ENCODE measurements at places on chromosomes 13 and 19.

DNA sequence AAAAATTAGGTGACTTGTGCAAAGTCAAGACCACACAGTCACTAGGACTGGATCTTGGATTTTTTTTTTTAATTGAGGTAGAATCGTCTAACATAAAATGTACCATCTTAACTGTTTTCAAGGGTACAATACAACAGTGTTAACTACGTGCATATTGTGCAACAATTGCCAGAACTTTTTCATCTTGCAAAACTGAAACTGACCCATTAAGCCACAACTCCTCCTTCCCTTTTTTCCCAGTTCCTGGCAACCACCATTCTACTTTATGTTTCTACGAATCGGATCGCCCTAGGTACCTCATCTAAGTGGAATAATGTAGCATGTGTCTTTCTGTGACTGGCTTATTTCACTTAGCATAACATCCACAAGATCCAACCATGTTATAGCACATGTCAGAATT lies 37.5 kb upstream of the POMP start:
- DNase-seq: no peak

DNA sequence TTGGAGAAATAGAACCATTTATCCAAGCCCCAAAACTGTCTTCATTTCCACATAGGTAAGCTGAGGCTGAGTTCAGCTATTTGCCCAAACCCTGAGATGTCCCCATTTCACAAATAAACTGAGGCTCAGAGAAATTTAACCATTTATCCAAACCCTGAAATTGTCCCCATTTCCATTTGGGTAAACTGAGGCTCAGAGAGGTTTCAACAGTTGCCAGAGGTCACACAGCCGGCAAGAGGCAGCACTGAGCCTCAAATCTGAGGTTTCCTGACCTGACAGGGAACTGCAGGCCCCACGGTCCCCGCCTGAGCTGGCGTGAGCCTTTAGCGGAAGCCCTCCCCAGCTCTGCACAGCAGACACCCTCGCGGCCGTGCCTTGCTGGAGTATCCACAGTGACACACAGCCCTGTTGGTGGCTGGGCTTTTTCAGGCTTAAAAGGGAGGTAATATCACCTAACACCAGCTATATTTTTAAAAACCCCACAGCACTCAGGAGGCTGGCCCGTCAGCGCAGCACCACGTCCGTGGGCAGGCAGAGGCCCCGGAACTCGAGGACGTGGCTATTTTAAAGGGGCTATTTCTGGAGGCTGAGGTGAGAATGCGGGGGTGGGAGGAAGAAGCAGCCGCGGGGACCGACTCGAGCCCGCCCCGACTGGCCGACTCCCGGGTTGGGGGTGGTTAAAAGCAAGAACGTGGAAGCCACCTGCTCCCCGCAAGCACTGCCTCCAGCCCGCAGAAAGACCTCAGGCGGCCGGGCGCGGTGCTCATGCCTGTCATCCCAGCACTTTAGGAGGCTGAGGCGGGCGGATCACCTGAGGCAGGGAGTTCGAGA lies 18.5 kb downstream of the PTPRS start:
- no peak for DNase-seq

GRCh38 chr19:46480415-46480814 lies 9.1 kb upstream of the PNMA8A start:
- DNase-seq: no peak

DNA sequence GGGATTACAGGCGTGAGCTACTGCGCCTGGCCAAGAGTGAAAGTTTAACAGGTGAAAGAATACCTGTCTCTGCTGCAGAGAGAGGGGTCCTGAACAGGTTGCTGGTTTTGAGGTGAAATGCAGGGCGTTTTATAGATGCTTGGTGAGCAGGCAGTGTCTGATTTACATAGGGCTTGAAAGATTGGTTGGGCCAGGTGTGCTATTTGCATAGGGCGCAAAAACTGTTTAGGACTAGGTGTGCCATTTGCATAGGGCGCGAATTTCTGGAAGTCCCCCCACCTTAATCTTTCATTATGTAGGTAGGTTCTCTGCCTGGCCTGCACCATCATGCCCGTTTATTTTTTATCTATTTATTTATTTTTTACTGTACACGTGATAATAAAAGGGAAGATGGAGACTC lies 4.5 kb upstream of the NDUFB7 start:
- no peak for DNase-seq

- DNase-seq: no peak
These were observed 4.6 kb upstream of the EPS8L1 start for GRCh38 chr19:55071129-55071502.

DNA sequence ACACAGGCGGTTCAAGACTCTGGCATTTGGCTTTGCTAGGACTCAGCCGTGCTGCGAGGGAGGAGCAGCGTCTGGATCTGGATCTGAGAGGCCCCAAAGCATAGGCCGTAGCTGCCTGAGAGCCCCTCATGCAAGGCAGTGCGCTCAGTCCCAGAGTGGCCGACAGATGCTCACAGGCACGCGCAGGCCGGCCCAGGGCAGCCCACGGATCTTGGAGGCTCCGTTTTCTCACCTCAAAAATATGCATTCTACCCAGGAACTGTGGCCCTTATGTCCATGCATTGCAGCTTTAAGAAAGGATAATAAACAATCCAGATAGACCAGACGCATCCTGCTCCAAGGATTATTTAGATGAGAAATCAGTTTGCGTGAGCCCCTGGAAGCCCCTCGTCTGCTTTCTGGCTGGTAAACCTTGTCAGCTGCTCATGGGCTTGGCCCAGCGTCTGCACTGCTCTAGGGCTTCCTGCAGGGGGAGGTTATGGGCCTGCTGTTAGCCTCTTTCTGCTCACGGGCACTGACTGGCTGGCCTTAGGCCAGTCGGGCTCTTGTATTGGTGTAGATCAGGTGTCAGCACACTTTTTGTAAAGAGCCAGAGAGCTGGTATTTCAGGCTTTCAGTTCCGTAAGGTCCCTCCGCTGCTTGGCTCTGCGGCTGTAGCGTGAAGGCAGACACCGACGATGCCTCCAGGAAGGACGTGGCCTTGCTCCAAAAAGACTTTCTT lies 24.2 kb downstream of the TEX29 start:
- peak; percentile 57 for DNase-seq

- DNase-seq: peak; percentile 14
These were observed 10.0 kb downstream of the SYMPK start for GRCh38 chr19:45852983-45853382.

DNA sequence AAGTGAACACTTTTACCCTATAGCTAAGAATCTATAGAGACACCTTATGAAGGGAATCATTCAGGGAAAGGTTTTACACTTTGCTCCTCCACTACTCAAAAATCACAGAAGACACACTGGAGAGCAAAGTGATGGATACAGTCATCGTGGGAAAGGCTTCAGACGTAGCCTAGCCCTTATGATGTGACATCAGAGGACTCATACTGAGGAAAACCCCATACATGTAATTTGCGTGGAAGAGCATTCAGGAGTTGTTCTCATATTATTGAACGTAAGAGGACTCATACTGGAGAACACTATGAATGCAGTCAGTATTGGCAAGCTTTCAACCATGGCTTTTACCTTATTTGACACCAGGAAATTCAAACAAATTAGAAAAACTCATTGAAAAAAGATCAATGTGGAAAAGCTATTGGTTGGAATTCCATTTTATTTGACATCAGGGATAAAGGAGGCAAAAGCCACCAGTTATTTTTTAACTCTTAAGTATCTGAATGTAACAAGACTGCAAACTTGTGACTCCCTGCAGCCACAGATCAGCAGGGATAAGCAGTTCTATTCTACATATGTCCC lies 16.1 kb upstream of the ZNF274 start:
- no peak for DNase-seq

- DNase-seq: no peak
These were observed 86.3 kb downstream of the URI1 start for GRCh38 chr19:30028118-30028991.

- no peak for DNase-seq
These were observed 41.1 kb upstream of the MAP3K10 start for GRCh38 chr19:40150170-40150569.

DNA sequence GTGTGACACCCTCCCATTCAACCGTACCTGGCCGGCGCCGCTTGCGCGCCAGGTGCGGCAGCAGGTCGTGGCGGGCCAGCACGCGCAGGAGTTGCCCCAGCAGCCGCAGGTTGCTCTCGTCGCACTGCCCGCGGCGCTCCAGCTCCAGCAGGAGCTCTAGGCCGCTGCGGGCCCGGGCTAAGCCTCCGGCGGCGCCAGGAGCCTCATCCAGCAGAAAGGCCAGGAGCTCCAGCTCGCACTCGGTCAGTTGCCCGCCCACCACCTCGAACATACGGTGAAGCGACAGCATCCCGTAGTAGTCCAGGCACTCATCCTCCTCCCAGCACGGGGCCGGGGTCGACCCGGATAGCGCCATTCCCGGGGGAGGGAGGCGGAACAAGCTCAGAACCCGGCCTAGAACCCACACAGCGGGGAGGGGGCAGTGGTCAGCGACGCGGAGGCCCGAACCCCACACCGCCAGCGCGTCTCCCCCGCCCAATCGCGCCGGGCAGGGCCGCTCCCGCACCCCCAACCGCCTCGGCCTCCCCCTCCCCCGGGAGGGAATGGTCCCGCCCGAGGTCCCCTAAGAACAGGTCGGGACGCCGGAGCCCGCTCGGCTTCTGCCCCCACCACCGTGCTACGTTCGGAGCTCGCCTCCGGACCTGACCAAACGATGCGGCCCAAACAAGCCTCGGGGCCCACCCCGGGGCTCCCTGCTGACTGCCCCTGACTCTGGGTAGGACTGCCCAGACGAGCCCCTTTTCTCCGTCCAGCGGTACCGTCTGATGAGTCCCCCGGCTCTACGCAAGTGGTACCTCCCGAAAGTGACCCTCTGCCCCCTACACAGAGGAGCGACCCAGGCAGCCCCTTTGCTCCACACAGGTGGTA lies 591 bp downstream of the DEDD2 start:
- no peak for DNase-seq

DNA sequence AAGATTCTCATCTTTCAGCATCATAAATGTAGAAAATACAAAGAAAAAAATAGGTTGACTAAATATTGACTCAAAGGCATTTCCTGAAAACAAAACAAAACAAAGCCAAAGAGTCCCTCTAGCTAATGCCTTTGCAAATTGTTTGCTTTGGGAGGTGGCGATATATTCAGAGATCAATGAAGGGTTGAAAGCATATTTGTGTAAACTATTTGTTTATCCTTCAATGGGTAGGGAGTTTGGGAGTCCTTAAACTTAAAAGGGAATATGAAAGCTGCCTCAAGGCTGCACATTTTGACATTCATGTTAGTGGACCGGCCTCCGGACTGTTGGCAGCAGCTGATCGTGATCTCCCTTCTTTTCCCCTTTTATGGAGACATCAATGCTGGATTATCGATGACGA lies 257.5 kb downstream of the ITGBL1 start:
- DNase-seq: peak; percentile 37

GRCh38 chr13:79999601-80000000 lies 341.3 kb downstream of the SPRY2 start:
- no peak for DNase-seq

DNA sequence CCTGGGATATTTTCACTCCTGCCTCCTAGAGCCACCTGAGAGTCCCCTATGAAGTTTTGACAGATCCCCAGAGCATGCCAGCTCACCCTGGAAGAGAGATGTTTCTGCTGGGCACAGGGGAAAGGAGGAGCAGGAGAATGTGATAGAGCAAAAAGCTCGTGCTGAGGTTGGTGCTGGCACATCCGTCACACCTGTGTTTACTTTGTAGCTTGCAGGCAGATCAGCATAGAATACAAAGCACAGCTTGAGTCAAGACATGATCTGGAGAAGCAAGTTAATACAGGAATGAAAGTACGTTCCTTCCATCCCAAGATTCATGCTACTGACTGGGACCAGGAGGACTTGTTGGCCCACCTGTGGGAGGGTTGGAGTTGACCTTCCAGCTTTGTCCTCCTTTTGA lies 46.1 kb downstream of the HSPH1 start:
- DNase-seq: peak; percentile 44

DNA sequence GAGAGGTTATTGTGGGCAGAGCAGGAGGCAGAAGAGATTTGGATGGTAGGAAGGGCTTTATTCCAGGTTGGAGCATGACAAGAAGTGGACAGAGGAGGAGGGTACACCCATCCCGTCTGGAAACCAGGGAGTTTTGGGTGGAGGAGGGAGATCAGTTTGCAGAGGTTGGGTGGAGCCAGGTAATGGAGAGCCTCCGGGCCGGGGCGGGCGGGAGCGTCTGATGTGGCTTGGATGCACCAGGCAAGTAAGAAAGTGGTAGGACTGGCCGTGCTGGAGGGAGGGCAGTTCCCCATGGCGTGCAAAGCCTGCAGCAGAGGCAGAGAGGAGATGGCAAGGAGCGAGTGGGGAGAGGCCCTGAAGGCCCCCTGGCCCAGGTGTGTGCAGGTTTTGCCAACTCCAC lies 10.9 kb downstream of the IGFLR1 start:
- DNase-seq: no peak

GRCh38 chr19:10105509-10106099 lies 558 bp upstream of the PPAN start:
- DNase-seq: no peak

DNA sequence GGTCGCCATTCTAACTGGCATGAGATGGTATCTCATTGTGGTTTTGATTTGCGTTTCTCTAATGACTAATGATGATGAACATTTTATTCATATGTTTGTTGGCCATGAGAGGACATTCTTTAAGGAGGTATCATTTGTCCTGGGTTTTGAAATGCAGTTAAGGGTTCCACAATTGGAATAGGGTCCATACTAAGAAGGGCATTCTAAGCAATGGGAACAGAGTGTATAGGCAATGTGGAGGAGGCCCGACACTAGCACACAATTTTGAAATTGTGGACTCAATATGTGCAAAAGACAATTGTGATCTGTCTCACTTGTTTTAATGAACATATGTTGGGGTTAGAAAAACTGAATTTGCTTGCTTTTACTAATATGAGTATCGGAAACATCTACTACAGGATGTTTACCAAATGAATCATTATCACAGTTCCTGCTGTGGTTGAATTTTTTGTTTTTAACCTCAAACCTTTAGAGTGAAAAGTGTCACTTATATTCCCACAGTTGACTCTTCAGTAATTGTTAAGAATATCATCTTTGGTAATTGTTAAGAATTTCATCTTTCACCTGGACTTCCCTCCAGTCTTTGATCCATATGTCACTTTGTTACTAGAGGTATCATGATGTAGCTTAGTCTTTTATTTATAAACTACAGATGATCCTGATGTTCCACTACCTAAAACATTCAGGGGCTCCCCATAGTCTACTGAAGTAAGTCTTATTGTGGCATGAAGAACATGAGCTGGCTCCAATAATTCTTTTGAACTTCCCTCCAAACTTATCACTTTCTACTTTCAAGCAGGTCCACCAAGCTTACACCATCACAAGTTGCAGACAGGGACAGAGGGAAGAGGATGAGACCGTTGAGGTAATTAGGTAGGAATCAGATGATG lies 109.7 kb upstream of the KLF12 start:
- DNase-seq: no peak

- DNase-seq: no peak
These were observed 1.5 kb upstream of the S1PR5 start for GRCh38 chr19:10518444-10519361.

GRCh38 chr19:7888145-7888825 lies at the start of gene LRRC8E:
TSS of gene LRRC8E (plus strand) at chr19:7888510. CDS start at chr19:7895604, 7,094 bp downstream.
- DNase-seq: no peak

DNA sequence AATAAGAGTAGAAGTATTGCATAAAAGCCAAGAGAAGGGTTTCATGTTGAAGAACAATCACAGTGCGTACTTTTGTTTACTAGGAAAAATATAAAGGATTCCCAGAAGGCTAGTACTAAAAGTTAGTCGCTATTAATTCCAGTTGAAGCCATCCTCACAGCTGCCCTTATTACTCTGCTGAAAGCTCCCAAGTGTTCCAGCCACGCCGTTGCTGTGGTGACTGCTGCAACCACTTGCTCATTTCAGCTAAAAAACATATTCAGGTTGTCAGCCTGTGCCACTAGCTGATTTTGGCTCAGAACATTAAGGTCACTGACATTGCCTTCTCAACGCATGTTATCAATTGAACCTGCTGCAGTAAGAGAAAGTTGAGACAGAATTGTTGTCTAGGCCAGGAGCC lies 87.1 kb upstream of the FNDC3A start:
- DNase-seq: no peak
